ENCODE measurements at places on chromosomes 4 and X.

GRCh38 chr4:141410839-141411238, 190.1 kb downstream of the ZNF330 start:
- no peak for DNase-seq

GRCh38 chr4:138021139-138021830, 220.9 kb downstream of the SLC7A11 start:
- no peak for DNase-seq

DNA sequence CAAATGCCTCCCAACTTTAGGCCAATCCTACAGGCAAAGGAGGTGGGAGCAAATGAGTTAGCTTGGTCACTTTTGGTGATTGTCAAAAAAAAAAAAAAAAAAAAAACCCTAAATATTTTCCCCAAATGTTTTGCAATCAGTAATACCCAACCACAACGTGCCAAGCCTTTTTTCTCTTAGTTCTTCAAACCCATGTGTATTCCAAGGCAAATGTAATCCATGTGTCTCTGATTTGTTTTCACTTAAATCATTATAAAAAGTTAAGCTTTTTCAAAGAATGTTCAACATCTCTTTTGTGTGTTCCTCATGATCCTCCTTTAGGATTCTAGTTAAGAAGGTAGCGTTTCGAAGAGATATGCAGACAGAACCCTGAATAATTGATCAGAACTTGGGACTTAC, 328.4 kb downstream of the PAPSS1 start:
- DNase-seq = no peak

DNA sequence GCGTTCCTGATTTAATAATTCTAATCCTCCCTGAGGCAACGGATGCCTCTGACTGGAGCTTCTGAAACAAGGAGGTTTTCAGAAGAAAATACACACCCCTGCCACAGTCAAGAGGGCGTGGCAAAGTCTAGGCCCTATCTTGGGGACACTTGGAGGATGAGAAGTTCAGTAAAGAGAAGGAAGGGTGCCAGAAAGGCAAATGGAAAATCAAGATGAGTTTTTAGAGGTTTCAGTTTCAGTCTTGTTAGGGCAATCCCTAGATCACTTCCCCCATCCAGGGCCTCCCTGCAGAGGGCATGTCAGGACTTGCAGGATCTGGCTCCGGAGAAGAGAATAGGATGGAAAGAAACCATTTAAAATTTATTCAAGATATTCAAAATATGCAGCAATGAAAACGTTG, 28.5 kb upstream of the FGF2 start:
- no peak for DNase-seq

DNA sequence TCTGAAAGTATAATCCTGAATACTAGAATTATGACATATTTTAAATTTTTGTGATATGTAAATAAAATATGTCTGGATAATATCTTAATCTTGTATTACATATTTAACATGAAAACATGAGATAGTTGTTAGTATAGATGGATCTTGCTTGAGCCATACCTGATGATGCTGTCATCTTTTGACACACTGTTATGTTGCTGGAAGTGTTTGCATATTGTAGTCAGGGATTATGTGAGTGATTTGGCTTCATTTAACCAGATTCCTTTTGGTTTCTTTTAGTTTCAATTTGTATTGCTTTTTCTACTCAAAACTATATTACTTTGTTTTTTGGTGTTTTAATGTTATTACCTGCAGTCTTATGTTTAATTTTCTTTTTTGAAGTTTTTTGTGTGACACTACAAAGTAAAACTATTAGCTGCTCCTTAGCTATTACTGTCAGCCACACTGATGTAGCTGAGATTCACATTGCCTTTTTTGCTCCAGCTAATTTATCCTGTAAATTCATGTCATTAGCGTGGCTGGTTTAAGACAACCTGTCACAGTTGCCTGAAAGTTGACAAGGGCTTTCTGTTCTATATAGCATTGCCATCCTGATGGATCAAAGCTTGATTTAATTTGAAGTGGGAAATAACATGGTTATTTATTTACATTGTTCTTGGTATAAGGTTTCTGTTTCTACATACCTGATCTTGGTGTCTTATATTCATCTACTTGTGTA, 33.7 kb downstream of the METAP1 start:
- DNase-seq = no peak

DNA sequence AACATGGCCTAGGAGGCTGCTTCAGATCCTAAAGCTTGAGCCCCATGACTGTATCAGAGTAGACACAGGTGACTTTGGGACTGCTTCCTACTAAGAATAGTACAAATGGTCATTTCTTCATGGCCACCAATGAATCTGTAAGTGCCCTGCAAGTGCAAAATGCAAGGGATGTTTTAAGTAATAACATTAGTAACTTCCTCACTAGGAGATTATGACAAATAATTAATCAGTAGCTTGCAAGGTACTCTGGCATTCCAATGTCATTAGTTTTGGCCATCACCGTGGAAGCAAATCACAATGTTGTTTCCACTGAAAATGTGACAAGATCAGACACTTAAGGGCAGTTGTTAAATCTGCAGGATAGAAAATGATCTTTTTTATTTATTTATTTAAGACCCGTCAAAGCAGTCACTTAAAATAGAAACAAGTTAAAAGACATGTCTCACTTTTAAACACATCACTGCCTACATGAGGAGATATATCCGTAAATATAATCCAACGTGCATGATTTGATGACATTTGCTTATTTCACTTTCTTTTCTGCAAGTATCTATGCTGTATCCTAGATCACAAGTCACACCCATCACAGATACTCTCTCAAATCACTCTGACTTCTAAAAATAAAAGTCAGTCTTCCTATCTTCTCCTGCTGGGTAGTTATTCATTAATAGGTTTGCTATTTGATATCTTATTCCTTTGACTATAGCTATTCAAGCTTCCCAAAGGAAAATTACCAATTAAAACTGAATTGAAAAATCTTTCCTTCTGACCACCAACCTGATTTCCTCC, 400.6 kb downstream of the IL15 start:
- no peak for DNase-seq

GRCh38 chrX:19739683-19740082, 147.7 kb downstream of the SH3KBP1 start:
- DNase-seq = peak; percentile 30

DNA sequence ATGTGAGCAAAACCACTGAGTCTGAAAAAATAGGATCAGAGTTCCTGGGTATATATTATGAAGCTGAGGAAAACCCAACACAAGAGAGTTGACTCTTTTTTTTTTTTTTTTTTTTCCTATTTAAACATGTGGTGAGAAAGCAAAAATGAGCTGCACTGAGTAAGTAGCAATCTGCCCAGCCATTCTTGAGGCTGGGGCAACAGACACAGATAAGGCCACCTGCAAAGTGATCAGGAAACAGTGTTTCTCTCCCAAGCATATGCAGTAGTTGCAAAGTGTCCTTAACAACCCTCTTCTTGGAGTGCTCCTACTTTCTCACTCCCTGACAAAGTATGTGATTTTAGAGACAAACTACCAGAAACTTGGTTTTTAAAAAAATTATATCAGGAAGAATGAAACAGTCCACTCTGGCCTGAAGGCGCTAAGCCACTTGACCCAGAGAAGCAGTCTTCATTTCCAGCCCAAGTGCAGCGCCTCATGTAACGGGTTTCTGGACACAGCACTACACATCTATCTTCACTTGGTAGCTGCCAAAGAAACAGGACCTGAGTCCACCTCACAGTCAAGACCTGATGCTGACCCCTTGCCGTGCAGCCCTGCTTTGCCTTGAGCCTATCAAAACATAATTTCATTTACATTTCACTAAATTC, 124.6 kb upstream of the MAP3K15 start:
- no peak for DNase-seq

- DNase-seq = no peak
Measured at GRCh38 chrX:125198546-125198945, 121.1 kb upstream of the TEX13C start.

GRCh38 chr4:7017446-7018048, 25.6 kb upstream of the TADA2B start:
- peak; percentile 22 for DNase-seq

DNA sequence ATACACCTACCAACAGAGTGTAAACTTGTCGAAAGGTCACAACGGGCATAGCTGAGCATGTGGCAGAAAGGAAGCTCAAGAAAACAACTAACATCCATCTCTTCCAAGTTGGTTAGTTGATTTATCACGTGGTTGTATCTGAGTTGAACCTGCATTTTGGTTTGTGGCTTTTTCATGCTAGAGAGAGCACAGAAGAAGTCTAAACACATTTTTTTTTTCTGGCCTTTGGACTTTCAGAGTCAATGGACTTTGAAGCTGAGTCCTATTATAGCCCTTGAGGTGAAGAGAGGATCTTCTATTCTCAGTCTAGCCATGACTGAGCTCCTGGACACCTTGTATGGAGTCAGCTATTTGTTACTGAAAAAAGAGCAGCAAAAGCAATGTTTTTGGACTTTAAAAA, 150.6 kb upstream of the TRPC5 start:
- DNase-seq = no peak

GRCh38 chr4:117971403-117971802, 62.9 kb upstream of the NDST3 start:
- DNase-seq = no peak

GRCh38 chr4:1518997-1519700, 112.9 kb upstream of the NKX1-1 start:
- no peak for DNase-seq

GRCh38 chrX:12970691-12971202, 4.2 kb upstream of the TMSB4X start:
- DNase-seq = peak; percentile 7

GRCh38 chr4:174553828-174554227, 31.5 kb upstream of the HPGD start:
- no peak for DNase-seq
